CD4-positive, alpha-beta T cell treated with Interleukin-17A for 1 hour (primary cell): ENCODE measurements at places on chromosomes 11 and 22.

DNA sequence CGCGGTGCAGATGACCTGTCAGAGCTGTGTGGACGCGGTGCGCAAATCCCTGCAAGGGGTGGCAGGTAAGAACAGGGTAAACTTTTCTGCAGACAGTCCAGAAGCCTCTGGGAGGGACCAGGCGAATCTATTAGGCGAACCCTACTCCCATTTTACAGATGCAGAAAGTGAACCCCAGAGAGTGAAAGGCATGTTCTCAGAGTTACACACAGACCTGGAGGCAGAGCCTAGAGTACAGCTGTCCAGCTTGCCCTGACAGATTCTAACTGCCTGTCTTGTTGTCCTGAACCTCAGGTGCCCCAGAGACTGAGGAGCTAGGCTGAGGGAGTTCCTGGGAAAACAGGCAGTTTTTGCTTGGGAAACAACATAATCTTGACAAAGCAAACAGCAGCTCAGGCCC is 665 bp downstream of the CCS start:
- DNase-seq, result no peak

- no peak for DNase-seq
These were observed 17.9 kb upstream of the TMPRSS6 start for GRCh38 chr22:37127350-37127878.

DNA sequence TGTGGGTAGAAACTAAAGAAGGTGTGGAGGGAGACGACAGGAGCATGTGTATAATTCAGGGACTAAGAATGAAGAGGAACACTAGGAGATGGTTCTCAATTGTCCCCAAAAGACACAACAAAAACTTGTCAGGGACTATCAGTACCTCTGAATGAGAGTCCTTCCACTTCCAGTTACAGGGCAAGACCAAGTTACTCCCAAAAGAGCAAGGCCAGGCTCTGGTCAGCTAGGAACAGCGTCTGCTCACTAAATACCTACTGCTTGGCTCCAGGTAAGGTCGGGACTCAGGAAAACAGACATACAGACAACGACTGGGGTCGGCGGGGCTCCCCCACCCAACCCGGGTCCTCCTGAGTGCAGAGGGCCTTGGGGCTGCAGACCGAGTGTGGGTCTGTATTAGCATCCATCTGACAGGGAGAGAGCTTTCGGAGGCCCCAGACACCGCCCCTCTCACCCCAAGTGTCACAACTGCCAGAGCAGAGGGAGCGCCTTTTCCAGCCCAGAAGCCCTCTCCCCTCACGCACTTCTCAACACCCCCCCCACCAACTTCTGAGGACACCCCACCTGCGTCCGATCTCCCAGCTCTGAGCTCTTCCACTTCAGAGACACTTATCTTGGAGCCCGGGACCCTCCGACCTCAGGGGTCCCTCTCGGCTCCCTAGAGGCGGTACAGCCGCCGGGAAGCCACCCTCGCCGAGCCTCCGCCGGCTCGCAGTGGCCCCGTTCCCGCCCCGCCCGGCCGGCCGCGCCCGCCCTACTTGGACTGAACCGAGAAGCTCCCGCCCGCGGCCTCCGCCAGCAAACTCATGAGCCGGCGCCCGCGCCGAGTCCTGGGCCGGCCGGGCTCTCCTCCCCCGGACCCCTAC is 522 bp downstream of the RHOG start:
- DNase-seq, result peak; percentile 44

GRCh38 chr11:44171518-44171917 is 76.0 kb downstream of the EXT2 start:
- no peak for DNase-seq

GRCh38 chr11:117874253-117874909 is 2.1 kb downstream of the FXYD6 start:
- no peak for DNase-seq

- peak; percentile 74 for DNase-seq
These were observed 36.1 kb downstream of the LIMK2 start for GRCh38 chr22:31248138-31248745.

DNA sequence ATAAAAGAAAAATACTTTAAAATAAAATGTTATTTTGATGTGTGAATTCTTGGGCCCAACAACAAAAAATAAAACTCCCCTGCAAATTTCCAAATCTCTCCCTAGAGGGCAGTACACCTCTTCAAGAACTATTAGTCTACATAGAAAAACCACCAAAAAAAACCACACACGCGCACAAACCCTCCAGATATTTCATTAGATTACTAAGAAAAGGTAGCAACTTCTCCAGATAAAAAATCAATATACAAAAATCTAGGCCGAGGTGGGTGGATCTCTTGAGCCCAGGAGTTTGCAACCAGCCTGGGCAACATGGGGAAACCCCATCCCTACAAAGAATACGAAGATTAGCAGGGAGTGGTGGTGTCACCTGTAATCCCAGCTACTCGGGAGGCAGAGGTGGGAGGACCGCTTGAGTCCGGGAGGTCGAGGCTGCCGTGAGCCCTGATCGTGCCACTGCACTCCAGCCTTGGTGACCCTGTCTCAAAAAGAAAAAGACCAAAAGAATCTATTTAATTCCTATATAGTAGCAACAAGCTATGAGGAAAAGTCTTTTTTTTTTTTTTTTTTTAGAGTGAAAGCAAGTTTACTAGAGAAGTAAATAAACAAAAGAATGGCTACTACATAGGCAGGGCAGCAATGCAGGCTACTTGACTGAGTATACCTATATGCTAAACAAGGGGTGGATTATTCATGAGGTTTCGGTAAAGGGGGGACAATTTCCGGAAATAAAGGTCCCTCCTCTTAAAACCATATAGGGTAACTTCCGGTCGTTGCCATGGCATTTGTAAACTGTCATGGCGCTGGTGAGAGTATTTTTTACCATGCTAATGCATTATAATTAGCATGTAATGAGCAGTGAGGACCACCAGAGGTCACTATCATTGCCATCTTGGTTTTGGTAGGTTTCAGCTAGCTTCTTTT is 13.1 kb downstream of the B3GNT6 start:
- peak; percentile 97 for DNase-seq

DNA sequence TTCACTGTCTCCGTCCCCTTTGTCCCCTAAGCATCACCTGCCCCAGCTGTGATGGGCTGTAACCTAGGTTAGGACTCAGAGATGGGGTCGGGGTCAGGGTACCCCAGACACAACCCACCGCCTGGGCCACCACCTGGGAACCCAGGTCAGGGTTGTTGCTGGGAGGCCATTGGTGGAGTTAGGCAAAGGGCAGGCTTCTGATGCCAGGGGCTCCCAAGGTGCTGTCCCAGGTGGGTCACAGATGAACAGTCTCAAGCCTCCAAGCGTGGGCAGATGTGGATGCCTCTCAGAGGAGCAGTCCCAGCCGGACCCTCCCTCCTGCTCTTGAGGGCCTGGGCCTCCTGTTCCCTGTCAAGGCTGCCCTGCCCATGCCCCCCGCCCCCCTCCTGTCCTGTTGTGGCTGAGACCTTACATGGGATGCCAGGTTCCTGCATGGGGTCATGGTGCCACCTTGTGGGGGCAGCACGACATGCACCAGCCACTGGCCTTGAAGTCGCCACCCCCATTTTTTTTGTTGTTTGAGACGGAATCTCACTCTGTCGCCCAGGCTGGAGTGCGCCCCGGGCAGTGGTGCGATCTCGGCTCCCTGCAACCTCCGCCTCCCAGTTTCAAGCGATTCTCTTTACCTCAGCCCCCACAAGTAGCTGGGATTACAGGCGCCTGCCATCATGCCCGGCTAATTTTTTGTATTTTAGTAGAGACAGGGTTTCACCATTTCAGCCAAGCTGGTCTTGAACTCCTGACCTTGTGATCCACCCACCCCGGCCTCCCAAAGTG is 12.1 kb downstream of the GATD1 start:
- DNase-seq, result peak; percentile 77

DNA sequence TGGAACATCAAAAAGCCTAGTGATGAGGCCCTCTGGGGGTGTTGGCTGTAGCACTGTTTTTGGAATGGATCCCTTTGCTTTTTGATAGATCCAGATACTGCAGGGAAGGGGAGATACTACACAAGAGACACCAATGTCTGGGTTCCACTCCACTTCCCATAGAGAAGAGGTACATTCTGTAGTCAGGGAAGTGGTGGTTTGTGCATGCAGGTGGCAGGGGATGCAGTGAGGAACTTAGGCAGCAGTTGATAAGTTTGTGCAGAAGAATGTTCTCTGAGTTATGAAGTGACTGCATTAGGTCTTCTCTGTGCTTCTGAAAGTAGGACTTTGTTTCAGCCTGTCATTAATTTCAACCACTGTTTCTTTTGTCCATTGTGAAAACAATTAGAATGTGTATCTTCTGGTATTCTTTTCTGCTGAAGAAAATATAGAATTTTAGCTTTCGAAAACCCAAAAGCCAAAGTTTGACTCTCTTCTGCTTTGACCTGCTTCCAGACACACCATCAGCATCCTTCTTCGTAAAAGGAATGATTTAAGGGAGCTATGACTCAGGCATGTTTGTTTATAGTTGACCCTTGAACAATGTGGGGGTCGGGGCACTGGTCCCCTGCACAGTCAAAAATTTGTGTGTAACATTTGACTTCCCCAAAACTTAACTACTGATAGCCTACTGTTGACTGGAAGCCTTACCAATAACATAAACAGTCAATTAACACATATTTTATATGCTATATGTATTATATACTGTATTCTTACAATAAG is 25.6 kb downstream of the PANX1 start:
- no peak for DNase-seq

- DNase-seq, result peak; percentile 2
These were observed 52.2 kb downstream of the ANO5 start for GRCh38 chr11:22244986-22245592.

GRCh38 chr11:9576701-9577381 is 3.4 kb downstream of the WEE1 start:
- DNase-seq, result peak; percentile 35

DNA sequence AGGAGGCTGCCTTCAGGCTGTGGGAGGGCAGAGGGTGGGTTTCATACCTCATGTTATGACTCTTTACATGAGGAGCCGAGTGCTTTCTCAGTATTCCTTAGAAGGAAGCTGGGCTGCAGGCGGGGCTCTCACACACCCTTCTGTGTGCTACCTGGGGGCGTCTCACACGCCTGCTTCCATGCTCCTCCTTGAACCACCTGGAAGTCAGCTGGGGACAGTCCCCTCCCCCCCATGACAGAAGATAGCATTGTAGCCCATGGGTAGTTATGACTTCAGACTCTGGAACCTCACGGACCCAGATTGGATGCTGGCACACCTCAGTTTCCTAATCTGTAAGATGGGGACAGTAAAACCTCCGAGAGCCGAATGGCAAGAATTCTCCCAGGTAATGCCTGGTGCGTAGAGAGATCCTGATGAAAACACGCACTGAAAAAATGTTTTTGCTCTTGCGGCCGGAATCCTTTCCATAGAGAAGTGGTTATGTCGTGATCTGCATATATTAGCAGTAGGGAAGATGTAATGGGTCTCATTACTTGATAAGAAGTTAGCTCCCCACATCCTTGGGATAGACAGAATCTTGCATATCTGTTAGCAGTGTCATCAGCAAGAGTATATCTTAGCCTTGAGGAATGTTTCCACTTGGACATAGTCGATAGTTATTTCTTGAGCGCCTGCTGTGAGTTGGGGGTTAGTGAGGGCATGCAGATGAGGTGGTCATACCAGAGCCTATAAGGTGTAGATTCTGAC is 4.9 kb downstream of the DAGLA start:
- no peak for DNase-seq

DNA sequence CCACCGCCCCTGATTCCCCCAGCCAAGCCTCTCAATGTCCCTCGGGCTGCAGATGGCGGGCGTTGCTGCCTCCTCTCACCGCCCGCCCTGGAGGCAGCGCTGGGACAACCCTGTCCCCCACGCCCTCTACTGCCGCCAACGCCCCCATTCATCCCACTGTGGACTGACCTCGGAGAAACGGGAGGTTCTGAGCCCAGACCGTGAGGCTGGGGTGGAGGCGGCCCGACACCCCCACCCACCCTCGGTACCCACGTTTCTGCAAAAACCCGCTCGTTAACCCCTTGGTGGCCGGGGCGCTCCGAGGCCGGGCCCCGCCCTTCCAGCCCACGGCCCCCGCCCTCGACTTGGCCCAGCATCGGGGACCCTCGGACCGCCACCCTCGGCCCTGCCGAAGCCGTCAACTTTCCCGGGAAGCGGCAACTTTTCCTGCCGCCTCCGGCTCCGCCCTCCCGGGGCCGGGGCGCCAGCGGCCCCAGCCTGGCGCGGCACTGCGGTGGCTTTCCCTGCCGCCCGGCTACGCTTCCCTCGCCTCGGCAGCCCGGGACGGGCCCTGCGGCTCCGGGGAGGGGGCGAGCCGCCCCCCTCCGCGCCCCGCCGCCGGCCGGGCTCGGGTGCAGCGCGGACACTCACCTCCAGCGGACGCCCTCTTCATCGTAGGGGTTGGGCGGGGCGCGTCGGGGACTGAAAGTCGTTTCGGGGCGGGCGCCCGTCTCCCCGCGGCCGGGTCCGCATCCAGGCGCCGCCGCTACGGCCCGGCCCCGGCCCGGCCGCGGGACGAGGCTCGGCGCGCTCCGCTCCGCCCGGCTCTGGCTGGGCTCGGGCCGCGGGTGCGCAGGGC is 458 bp downstream of the RTN4R start:
- DNase-seq, result no peak

DNA sequence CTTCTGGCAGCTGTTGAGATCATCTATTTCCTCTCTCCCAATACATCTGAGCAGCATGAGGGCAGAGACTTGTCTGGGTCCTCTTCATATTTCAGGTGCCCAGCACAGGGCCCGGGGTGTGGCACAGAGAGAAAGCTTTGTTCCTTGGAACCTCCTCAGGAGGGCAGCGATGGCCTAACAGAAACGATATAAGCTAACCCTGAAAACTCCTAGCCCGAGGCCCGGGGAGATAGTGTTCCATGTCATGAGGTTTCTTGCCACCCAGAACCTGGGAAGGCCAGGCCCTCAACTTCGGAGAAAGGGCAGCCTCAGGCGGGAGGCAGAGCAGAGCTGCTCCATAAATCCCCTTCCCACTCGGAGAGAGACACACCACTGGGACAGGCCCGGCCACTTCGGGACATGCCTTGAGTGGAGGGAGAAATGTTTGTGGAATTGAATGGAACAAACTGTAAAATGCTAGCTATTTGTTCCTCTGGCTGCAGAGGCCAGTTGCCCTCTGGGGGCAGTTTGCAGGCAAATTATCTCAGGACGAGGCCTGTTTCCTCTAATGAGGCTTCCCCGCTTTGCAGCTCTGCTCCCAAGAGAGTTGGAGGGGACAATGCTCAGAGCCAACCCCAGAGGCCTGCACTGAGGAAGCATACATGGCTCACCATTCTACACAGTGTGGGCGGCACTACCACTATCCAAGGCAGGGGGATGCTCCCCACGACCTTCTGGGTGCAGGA is 11.6 kb downstream of the ARRB1 start:
- no peak for DNase-seq

- DNase-seq, result no peak
These were observed 1.5 kb upstream of the TCF20 start for GRCh38 chr22:42271906-42272305.

GRCh38 chr11:118928101-118928869 is 2.6 kb upstream of the BCL9L start:
- peak; percentile 97 for DNase-seq

- DNase-seq, result no peak
These were observed 15.7 kb downstream of the TSPAN32 start for GRCh38 chr11:2317354-2318050.

DNA sequence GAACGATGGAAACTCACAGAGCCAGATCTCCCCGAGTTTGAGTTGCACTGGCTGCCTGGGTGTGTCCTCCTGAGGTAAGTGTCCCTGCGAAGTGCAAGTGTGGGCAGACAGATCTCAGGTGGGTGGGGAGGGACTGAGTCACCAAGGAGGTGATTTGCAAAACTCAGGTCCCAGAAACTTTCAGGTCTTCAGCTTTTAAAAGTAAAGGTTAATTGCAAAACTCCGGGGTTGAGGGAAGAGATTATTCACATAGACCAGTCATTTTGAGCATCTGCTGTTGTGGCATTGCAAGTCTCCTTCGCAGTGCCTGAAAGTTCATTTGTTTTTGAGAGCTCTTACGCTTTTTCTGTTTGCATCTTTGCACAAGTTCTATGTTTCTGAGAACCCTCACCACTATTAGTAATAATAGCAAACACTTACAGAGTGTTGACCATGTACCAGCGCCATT is 7.1 kb downstream of the CD44 start:
- DNase-seq, result peak; percentile 67
